ENCODE measurements at places on chromosomes 5 and 9.
A peak's percentile ranks its signal among the peaks of the same experiment; 100 is the strongest.

DNA sequence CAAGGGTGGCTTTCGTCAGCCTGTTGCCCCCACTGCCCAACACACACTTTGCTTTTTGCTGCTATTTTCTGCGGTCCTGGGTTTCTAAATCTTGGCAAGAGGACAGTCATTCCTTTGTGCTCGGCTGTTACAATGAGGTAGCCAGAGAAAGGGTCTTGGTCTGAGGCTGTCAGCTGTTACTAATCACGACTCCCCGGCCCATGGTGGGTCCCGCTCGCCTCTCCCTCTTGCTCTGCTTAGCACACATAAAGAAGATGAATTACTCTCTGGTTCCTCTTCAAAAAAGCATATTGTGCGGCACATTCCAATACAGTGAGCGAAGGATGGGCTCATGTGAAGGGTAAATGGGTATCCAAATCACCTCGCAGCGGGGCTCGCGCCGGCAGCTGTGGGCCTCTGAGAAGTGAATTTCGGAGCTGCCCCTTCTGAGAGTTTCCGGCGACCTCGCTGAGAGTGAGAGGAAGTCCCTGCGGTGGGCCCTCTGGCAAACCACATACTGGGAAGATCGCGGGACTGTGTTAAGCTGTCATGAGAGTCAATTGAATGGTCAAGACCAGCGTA lies 56.0 kb downstream of the SLC1A3 start:
- DNase-seq = no peak

- DNase-seq = no peak
These were observed 74.9 kb downstream of the FBXL7 start for GRCh38 chr5:15574806-15575325.

- DNase-seq = no peak
These were observed 395.9 kb upstream of the CDH9 start for GRCh38 chr5:27434335-27434734.

GRCh38 chr9:14530841-14531240 lies 162.4 kb downstream of the ZDHHC21 start:
- DNase-seq = no peak

- no peak for DNase-seq
These were observed 179.7 kb upstream of the HAPLN1 start for GRCh38 chr5:83900306-83900705.

GRCh38 chr5:84248013-84248412 lies 136.7 kb downstream of the EDIL3 start:
- peak; percentile 4 for DNase-seq

DNA sequence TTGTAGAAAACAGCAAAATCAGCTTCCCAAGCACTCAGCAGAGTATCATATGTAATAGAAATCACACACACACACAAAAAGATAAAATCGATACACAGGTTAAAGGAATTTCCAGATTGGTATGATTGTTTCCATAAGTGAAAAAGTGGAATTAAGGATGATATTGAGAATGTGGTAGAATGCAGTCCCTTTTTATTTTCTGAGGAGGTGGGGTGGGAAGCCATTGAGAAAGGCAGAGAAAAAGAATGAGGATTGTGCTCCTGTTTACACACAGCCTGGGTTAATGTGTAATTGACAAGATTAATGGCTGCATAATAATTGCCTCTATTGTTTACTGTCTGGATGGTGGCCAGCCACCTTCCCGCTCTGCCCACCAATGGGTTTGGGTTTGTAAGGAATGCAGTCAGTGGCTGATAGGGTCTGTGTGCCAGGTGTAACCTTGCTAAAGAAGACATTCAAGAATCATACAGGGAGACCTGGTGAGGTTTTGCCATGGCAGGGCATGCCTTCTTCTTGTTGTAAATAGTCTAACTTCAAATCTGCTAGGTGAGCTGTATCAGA lies 177.2 kb upstream of the MAP3K1 start:
- DNase-seq = peak; percentile 37

DNA sequence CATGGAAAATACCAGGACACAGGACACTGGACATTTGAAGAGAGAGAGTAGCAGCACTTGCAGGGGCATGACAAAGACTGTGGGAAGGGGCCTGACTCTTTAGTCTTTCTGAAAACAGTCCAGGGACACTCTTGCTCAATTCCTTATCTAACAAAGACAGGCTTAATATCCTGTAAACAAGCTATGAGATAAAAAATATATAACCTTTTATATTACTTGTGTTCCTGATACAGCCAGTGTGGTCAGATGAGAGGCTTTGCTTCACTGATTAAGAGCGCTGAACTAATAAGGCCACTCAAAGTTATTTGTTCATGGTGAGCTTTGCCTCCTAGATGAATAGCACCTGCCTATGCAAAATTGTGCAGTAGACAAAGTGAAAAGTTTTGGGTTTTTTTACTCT lies 518.7 kb downstream of the LRRC70 start:
- no peak for DNase-seq

GRCh38 chr5:178555005-178555404 lies 35.2 kb downstream of the COL23A1 start:
- no peak for DNase-seq

DNA sequence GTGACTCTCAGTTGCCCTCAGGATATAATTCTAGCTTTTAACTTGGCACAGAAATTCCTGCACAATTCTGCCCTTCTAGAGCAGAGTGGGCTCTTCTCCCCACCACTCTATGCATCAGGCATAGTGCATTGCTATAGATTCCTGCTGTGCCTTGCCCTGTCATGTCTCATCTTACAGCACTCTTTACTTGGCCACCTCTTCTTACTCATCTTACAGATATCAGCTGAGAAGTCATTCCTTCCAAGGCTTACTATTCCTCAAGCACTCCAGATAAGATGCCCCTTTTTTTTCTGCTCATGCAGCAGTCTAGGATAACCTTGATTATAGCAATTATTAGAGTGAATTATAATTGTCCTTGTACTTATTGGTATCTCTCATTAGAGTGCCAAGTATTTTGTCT lies 5.6 kb downstream of the FAM221B start:
- no peak for DNase-seq

DNA sequence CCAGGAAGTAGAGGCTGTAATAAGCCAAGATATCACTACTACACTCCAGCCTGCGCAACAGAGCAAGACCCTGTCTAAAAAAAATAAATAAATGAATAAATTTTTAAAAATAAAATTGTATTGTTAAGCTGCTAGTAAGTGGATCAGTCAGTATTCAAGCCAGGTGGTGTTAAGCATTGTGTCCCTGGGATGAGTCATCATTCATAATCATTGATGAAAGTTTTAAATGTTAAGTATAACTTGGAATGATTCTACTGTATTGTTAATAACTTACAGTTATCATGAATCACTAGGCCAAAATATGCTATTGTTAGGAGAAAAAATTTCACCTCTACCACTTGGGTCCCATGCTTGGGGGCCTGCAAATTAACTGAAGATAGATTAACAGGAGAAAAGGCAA lies 38.2 kb downstream of the MED10 start:
- DNase-seq = no peak

DNA sequence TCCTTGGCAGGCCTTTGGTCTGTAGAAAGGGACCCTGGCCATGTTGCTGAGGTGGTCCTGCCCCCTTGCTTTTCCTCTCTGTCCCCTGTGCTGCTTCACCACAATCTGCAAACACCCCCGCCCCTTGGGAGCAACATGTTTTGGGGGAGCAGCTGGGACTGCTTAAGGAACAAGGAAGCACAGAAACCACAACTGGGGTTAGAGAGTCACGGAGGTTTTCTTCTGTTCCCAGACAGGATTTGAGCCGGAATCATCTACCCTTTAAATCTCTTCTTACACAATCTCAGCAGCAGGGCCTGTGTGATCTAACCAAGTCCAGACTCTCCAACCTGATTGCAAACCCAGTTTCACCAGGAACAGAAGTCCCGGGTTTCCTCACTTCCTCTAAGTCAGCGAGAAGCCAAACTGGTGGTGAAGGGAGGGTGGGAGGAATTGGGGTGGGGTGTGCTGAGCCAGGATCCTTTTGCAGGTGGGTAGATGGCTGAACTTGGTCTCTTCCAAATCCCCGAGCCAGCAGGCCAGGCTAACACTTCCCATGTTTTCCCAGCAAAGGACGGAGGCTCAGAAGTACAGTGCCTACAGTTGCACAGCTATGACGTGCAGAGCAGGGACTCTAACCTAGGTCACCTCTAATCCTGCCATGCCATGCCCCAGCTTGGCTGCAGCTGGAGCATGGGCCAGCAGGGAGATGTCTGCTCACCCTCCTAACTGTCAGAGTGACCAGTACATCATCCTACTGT lies 25.0 kb downstream of the SH3PXD2B start:
- no peak for DNase-seq

- no peak for DNase-seq
These were observed 640 bp upstream of the DPM2 start for GRCh38 chr9:127938298-127938690.

GRCh38 chr5:133343196-133343595 lies 269.1 kb downstream of the FSTL4 start:
- DNase-seq = no peak
